CD8-positive, alpha-beta T cell (primary cell): ENCODE measurements at places on chromosomes 13 and 19.

DNA sequence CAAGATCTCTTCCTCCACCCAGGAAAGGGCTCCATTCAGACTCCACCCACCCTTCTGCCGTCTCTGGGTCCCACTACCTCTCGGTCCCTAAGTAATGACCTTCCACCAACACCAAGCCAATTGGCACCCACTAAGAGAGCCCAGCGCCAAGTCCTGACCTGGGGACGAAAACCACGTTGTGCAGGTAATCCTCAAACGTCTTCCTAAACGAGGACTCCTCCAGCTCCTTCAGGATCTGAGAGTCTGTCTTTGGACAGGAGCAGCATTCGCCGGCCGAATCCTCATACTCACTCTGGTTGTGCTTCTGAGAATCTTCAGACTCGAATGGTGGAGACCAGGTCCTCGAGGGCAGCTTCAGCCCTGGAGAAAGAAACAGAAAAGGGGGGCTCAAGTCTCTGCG lies 83.1 kb downstream of the ZNF557 start:
- DNase-seq = no peak

GRCh38 chr13:59635589-59635988 lies 528.1 kb downstream of the DIAPH3 start:
- DNase-seq = no peak

DNA sequence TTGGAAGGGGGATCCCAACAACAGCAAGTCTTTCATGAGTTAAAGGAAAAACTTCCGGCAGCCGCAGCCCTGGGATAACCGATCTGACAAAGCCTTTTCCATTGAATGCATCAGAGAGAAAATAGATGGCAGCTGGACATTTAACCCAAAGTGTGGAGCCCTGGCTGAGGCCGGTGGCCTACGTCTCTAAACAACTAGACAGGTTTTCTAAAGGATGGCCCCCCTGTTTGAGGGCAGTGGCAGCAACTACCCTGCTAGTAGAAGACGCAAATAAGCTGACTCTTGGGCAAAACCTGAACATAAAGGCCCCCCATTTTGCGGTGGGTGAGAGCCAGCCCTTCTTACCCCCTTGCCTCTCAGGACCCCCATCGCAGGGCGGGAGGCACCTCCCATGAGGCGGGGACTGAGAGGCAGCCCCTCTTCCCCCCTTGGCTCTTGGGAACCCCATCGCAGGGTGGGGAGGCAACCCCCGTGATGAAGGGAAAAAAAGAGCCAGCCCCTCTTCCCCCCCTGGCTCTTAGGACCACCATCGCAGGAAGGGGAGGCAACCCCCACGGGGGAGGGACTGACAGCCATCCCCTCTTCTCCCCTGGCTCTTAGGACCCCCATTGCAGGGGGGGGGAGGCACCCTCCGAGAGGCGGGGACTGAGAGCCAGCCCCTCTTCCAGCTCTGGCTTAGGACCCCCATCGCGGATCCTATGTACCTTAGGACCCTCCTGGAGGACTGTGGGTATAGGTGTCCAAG lies 2422.9 kb upstream of the PCDH20 start:
- no peak for DNase-seq

DNA sequence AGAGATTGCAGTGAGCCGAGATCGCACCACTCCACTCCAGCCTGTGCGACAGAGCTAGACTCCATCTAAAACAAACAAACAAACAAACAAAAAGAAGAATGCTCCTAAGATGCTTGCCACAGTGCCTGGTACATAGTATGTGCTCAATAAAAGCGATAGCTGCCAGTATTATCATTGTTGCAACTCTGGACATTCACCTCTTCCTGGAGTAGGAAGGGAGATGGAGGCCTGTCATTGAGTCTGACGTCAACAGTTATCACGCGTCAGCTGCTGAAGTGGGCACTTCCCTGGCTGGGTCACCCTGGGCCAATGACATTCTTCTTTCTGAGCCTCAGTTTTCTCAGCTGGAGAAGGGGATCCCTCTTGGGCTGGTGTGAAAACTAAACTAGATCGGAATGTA lies 4.2 kb upstream of the PLAUR start:
- DNase-seq = no peak

DNA sequence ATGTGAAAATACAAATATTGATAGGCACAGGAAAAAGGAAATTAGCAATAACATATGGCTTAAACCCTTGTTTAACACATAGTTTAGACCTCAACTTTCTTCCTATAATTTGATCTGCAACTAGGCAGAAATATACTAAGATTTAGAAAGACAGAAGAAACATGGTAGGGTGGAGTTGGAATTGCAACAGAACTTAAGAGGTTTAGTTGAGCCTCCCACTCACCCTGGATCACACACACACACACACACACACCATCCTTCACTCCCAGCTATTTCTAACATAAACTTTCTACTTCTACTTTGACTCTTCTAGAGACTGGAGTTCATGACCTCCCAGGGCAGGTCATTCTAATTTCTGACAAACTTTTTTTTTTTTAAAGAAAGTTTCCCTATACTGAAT lies 47.4 kb downstream of the FLT3 start:
- no peak for DNase-seq

GRCh38 chr13:97341135-97341534 lies 92.8 kb upstream of the RAP2A start:
- no peak for DNase-seq

DNA sequence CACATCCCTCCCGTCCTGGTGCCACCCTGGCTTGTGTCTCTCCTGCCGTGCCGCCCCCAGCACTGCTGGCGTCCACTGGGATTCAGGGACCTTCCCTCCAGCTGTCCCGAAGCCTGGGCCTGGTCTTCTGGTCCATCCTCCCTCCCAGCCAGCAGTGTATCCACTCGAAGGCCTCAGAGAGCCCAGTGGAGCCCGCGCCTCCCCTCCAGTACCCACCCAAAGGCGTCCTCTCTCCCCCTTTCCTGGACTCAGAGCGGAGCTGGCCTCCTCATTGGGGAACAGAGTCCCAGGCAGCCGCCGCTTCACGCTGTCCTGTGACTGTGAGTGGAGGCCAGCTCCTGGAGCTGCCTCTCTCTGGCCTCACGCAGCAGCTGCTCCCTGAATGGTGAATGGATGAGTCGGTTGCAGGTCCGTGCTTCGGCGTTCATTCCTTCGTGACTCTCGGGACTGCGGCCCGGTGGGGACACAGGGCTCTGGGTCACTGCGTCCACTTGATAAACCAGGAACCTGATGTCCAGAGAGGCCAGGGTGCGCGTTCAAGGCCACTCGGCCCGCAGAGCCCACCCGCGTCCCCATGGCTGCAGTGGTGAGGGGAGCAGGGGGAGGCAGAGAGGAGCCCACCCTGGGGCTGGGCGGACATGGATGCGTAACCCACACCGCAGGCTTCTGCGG lies 12.1 kb downstream of the ONECUT3 start:
- no peak for DNase-seq

DNA sequence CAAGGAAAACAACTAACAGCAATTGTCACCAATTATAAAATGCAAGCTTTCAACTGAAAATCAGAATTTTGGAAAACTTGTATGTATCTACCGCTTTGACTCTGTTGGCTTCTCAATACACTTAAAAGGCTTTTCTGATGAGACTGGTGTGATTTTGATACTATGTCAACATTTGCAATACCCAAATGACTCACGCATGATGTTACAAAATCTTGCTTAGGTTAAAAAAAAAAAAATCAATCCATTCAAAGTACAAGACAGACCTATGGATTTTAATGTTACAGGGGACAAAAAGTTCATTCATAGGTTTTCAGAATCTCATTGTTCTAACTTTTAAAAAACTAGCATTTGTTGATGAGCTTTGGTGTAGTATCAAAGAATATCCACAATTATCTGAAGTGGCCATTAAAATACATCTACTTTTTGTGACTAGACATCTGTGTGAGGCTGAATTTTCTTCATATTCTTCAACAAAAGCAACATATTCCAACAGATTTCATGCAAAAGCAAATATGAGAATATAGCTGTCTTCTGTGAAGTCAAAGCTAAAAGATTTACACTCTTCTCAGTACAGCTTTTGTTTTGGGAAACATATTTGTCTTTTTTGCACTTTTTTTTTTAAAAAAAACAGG lies 10.7 kb downstream of the ELF1 start:
- DNase-seq = no peak

DNA sequence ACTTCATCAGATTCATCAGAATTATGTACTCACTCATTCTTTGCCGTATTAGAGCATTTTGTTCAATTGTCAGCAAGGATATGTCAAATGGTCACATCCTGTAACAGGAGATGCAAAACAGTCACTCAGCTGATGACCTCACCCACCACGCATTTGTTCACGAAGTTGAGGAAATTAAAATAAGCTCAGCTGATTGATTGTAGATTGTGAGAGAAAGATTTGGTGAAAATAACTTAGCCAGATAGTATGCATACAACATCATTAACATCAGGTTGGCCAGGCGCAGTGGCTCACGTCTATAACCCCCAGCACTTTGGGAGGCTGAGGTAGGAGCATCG lies 22.6 kb upstream of the CDC16 start:
- DNase-seq = no peak

DNA sequence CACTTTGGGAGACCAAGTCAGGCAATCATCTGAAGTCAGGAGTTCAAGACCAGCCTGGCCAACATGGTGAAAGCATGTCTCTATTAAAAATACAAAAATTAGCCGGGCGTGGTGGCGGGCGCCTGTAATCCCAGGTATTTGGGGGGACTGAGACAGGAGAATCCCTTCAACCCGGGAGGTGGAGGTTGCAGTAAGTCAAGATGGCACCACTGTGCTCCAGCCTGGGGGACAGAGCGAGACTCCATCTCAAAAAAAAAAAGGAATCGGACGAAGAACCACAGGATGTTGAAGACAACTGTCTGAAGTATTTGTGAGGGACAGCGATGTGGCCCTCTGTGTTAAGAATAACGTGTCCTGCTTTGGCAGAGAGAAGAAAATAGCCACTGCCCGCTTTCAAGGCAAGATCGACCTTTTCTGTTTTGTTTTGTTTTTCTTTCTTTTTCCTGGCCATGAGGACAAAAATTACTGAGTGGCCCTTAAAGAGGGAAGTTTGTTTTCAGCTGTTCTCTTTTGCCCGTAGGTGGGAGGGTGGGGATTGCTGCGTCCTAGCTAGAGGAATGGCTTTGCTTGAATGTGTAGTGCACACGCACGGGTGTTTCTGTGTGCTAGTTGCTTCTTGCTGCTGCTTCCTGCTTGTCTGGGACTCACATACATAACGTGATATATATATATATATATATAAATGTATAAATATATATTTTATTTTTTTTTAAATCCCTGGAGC lies 6.2 kb upstream of the PRKCG start:
- no peak for DNase-seq

GRCh38 chr13:73913079-73913740 lies 221.0 kb downstream of the KLF12 start:
- DNase-seq = no peak

DNA sequence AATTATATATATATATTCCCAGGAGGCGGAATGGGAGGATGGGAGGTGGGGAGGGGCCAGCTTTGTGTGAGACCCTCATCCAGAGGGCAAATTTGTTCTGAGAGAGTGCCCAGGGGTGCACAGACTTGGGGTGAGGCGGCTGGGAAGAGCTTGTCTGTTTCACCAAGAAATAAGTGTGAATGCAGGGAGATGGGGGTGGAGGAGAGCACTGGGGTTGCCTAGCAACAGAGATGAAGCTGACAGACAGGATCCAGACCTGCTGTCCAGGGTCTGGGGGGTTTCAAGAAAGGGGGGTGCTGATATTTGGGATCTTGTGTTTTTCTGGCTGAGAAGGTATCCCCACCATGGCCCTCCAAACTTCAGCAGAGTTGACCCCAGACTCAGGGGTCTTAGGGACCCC lies 18.6 kb upstream of the TNFAIP8L1 start:
- DNase-seq = no peak

GRCh38 chr19:13150931-13151604 lies 857 bp downstream of the IER2 start:
- DNase-seq = peak; percentile 37

DNA sequence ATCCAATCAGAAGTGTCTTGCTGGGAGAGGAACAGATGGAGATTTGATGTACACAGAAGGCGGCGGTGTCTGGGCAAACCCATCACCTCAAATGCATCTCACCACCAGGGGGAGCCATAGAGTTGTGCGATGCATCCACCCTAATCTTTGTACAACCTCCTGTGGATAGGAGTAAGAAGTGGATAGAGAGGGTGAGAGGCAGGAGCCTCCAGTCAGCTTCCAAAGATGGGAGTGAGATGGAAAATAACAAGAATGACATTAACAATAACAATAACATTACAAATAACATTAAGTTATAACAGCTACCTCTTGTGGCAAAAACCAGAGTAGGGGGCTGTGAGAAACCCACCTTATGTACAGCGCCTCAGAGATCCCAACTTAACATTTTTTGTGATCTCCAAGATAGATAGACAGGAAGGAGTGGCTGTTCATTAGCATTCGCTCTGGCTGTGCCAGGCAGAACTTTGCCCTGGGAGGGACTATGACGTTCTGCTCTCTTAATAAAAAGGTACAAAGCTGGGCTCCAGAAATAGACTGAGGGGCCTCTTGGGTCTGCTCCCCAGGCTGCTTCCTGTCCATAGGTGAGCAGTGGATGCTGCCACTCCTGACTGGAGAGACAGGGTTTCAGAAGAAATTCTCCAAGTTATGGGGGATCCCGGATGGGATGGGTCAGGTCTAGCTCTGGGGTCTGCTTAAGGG lies 5.2 kb upstream of the CEACAM18 start:
- peak; percentile 89 for DNase-seq

DNA sequence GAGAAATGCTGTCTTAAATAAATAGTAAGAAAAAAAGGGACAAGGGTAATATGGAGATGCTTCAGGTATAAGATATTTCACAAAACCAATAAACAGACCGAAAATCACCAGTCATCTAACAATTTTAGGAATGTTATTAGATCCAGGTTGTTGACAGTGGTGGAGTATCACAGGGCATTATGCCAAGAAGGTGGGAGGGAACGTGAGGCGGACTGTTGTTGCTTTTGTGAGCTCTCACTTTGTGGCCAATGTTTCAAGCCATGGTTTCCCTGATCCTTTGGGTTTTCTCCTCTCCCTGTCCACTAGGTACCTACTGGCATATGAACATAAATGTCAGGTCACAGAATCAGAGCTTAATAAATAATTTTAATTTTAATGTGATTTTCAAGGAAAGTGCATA lies 790.3 kb upstream of the SLITRK1 start:
- DNase-seq = no peak

GRCh38 chr19:35935911-35936737 lies at the start of gene LRFN3:
Gene LRFN3, plus strand, starts transcription at chr19:35936374. Its CDS starts 3,052 bp downstream, at chr19:35939426.
- peak; percentile 53 for DNase-seq

- no peak for DNase-seq
Measured at GRCh38 chr19:5078182-5078581, 109.3 kb downstream of the KDM4B start.

DNA sequence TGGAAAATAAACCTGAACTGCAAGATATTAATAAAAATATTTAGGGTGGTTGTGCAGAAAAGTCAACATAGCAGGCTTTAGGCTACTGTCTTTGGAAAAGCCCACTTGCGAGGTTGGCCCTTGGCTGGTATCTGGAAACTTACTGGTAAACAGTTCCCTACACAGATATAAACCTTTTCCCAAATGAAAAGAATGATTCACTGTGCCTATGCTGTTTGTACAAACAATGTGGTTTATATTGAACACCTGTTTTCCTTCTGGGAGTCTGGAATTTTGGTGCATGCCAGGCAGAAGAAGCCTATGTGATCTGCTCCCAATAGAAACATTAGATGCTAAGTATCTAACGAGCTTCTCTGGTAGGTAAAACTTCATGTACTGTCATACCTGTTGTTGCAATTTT lies 29.7 kb upstream of the SOHLH2 start:
- no peak for DNase-seq
